CD4-positive, alpha-beta T cell treated with Interferon alpha-2 for 1 hour (primary cell): ENCODE measurements at places on chromosomes 12 and 14.

- no peak for DNase-seq
Observed at GRCh38 chr12:1865284-1865866, 45.0 kb downstream of the LRTM2 start.

DNA sequence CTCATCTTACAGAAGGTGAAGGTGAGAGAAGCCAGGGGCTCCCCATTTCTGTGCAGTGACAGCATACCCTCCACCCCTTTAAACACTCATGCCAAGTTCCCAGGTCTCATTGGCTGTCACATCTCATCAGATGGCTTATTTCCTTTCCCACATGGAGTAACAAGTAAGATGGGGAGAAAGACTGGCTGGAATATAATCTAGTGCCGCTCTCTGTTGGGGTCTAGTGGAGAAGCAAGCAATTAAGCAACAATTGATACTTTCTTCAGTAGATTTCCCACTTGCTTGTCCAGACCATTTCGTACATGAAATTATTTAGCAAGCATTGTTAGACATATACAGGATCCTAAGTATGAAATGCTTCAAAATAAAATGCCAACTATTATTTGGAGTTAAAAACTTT lies 92.2 kb downstream of the SLC5A8 start:
- DNase-seq: no peak

GRCh38 chr12:57487597-57488401 lies at the start of gene MARS1:
Gene MARS1, plus strand, starts transcription at chr12:57488068. Its CDS starts 23 bp downstream, at chr12:57488091.
- peak; percentile 96 for DNase-seq

- DNase-seq: no peak
Observed at GRCh38 chr12:115500872-115501271, 776.6 kb downstream of the MED13L start.

- no peak for DNase-seq
Observed at GRCh38 chr12:39239490-39240486, 203.1 kb downstream of the KIF21A start.

GRCh38 chr14:22320362-22320750 lies 268.7 kb downstream of the DAD1 start:
- no peak for DNase-seq

DNA sequence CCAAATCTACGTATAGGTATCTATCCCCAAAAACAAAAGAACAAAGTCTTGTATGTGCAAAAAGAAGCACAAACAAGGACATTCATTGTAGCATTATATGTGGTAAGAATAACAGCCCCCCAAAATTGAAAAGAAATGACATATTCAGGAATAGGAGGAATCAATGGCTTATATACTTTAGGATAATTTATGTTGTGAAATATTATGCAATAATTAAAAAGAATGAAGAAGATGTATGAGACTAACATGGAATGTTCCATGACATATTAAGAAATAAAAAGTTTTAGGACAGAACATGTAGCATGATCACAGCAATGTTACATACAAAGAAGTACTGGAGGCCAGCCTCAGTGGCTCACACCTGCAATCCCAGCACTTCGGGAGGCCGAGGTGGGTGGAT lies 9.1 kb downstream of the SMCO2 start:
- no peak for DNase-seq

- no peak for DNase-seq
Observed at GRCh38 chr14:79037593-79037992, 867.4 kb downstream of the NRXN3 start.

- peak; percentile 80 for DNase-seq
Observed at GRCh38 chr12:3299929-3300832, 190.8 kb upstream of the PRMT8 start.

DNA sequence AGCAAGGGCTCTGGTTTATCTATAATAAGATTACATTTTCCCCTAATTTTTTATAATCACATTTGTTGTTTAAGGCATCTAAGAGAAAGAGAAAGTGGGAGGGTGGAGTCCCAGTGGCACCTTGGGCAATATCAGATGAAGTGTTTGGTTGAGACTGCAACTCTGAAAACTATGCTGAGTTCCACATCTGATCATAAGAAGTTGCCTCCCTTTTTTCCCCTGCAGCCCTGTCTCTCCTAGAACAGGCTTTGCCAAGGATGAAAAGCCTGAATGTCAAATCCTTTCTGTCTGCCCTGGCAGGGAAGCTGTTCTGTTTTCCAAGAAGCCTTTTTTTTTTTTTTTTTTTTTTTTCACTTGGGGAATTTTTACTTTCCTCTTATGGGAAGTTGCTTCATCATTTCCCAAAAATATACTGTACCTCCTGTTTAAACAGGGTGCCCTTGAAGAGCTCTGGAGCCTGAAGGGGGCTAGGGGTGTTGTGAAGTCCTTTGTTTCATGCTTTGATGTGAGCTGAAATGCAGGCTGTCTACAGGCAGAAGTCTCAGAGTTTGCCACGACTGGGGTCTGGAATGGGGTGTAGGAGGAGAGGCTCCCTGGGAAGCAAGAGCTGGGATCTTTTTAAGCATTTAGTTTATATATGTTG lies 71.3 kb downstream of the SUSD6 start:
- peak; percentile 49 for DNase-seq

DNA sequence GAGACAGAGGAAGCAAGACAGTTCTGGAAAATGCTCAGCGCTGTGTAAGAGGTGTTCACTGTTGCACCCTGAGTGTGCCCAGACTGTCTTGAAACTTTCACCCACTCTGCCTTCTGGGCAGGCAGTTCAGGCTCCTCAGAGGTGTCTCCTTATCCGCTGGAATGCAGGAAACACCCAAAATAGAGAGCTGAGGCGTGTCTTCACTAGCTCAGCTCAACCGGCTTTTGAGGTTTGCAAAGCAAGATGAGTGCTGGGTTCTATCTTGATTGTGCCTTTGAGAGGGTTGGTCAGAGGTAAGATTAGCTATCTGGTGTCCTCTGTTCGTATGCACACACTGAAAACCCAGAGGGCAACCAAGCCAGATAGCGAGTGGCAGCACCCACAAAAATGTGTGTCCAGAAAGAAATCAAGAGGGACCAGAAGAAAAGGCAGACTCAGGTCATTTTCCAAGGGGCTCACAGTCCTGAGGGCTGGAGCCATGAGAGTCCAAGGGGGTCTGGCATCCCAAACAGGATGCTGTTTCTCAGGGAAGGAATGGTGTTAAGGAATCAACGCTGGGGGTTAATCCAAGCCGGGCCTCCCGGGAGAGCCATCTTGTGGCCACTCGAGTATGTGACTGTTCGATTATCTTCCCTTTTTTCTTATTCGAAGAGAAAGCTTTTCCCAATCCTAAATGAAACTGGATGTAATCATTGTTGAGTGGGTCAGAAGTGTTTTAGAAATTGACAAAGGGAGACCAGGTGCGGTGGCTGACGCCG lies 47.1 kb downstream of the TBX3 start:
- no peak for DNase-seq

- DNase-seq: no peak
Observed at GRCh38 chr12:121404734-121405133, 4.8 kb downstream of the RNF34 start.

DNA sequence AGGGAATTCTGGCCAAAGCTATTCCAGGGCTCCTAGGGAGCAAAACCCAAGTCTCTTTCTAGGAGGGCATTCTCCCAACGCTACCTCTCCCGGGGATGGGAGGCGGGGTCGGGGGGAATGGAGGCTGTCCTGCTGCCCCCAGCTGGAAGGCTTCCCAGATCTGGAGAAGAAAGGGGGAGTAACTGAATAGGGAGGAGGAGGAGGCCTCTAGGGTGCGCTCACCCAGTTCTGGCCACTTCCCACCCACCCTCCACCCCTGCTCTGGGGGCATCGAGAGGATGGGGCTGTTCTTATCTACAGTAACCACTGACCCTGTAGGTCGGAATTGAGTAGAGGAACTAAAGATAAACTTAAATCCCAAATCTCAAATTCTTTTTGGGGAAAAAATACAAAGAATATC lies 579 bp upstream of the RNASE1 start:
- DNase-seq: no peak

DNA sequence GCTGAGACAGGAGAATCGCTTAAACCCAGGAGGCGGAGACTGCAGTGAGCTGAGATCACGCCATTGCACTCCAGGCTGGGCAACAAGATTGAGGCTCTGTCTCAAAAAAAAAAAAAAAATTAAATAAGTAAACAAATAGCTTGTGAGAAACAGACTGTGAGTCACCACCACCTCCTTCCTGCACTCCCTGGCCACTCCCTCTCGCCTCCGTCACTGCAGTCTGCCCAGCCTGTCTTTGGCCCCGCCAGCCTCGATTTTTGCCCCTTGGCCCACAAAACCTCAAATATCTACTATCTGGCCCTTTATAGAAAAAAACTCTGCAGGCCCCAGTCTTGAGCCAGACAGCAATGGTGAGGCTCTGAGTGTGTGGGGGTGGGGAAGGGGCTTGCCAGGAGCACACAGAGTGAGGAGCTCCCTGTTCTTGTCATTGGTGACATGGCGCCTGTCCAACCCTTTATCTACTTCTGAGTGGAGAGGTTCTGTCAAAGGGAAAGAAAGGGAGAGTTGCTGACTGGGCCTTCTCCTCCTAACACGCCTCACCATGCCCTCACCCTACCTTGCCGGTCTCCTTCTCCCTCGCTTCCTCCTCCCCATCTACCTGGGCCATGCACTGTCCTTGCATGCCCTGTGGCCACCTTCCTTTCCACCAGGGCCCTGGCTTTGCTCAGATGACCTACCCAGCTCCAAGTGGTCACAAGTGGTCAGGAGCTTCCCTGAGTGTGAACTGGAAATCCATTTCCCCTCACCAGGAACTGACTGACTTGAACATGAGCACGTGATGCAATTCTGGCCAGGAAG lies 22.1 kb downstream of the LGMN start:
- peak; percentile 71 for DNase-seq

DNA sequence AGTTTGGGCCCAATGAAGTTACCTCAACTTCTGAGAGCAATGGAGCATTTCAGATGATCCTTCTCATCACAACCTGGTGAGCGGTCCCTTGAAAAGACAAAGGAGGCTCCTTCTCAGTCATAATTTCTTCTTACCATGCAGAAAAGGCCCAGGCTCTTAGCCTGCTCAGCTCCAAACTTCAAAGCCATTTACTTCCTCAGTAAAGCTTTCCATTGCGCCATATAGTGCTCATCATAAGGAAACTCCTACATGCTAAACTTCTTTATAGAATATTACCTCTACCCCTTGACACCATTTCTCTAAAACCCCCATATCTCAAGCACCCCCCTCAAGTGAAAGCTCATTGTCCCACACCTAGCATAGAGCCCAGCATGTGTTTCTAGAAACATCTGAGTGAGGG lies 127.1 kb downstream of the GTF2A1 start:
- no peak for DNase-seq

- DNase-seq: no peak
Observed at GRCh38 chr12:24979329-24979728, 30.4 kb upstream of the BCAT1 start.

DNA sequence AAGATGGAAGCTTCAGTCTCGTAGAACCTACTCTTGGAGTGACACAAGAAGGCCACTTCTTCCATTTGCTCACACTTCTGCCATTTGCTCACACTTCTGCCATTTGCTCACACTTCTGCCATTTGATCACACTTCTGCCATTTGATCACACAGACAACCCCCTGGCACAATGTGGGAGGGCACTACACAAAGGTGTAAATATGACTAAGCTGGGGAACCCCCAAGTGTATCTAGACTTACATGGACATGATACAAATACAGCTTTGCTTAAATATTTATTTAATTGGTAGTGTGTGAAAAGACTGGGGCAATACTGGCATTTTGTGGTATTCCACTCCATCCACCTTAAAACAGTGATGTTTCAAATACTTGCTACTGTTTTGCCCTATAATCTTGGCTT lies 296.2 kb upstream of the PPFIA2 start:
- DNase-seq: no peak

DNA sequence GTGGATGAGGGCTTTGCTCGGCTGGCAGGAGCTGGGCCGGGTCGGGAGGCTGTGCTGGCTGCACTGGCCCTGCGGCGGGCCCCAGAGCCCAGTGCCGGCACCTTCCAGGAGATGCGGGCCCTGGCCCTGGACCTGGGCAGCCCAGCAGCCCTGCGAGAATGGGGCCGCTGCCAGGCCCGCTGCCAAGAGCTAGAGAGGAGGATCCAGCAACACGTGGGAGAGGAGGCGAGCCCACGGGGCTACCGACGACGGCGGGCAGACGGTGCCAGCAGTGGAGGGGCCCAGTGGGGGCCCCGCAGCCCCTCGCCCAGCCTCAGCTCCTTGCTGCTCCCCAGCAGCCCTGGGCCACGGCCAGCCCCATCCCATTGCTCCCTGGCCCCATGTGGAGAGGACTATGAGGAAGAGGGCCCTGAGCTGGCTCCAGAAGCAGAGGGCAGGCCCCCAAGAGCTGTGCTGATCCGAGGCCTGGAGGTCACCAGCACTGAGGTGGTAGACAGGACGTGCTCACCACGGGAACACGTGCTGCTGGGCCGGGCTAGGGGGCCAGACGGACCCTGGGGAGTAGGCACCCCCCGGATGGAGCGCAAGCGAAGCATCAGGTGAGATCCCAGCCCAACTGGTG lies 11.5 kb downstream of the ARHGEF40 start:
- DNase-seq: no peak

DNA sequence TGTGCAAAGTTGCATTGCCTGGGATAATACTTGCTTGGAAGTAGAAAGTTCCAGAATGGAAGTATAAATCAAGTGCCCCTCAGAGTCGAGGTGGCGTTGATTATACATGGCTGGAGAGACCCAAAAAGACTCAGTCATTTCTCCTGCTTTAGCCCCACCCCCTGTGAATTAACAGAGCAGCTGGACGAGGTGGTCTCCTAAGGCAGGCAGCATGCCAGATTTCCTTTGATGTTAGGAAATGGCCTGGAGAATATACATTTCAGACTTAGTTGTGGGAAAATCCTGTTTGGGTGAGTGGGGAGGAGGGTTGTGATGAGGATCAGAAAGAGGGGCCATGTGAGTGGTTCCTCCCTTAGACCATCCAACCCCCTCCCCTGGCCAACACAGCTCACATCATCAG lies 406.1 kb upstream of the TMPO start:
- no peak for DNase-seq

DNA sequence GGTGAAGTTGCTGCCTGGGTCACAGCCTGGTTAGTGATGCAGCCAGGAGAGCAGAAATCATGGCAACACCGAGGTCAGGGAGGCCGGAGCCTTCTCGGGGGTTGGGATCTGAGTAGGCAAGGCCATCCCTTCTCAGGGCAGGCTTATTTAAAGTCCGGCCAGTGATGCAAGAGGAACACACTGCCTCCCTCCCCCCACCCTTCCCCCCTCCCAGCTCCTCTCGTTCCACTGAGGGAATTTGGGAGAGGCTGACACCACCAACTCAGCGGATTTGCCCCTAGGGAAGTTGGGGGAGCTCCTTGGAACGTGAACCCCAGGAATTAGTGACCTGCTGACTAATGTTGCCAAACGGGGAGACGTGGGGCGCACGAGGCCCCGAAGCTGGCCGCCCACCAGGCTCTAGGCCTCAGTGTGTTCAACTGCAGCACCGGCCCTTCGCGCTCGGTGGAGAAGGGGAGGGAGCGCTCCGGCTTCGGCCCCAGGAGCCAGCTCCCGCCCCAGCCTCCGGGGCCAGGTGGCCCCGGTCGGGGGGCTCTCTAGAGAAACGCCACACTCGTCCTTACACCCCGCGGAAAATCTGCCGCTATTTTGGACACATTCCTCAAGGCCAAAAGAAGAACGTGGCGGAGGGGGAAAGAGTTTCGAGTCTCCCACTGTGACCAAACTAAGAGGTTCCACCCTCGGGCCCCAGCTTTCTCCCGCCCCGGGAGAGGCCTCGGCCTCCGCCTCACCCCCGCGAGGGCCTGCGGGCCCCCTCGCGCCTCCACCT lies 1.6 kb downstream of the CTDSP2 start:
- no peak for DNase-seq
